ENCODE measurements at places on chromosomes 4 and X. TPM values are rescaled to one million over a fixed set of nuclear protein-coding genes. Genes with fewer than 3 reads are reported as not detected.

WWC2 gene
- 8.1 TPM for total RNA-seq

FGF2 gene
- total RNA-seq, result 0.68 TPM

PLP1 gene
- total RNA-seq, result 6.2 TPM

ITIH6 gene
- total RNA-seq, result not detected

SHROOM2 gene
- total RNA-seq, result 9.9 TPM

- H3K36me3 ChIP-seq, result no peaks in the 10 kb centered on the region
- DNase-seq, result peak; percentile 4
- no peaks in the 10 kb centered on the region for H3K4me1 ChIP-seq
Measured at GRCh38 chrX:12791257-12792228, at the start of gene PRPS2. Gene PRPS2, plus strand, starts transcription at chrX:12791412. Its CDS starts 86 bp downstream, at chrX:12791498.

DNA sequence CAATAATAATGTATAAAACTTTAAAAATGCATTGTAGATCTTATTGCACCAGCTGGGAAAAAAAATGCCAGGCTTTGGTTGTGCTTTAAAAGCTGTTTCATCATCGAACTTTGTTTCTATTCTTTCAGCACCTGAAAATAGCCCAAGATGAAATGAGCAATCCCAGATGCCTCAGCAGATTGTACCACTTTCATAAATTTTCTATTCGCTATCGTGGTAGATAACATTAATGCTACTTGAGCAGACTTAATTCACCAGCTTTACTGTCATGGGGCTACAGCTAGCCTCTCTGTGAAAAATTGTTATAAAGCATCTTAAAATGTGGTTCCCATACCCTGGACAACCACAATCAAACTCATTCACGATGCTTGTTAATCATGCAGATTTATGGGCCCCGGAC, 599.6 kb upstream of the HS3ST1 start:
- no peaks in the 10 kb centered on the region for H3K4me1 ChIP-seq
- H3K27ac ChIP-seq, result no peak overlapping the region
- H3K27me3 ChIP-seq, result no peaks in the 10 kb centered on the region
- no peak for DNase-seq

- H3K27me3 ChIP-seq, result no peaks in the 10 kb centered on the region
- no peak for DNase-seq
- no peaks in the 10 kb centered on the region for H3K36me3 ChIP-seq
- H3K4me1 ChIP-seq, result no peaks in the 10 kb centered on the region
- H3K4me3 ChIP-seq, result no peak overlapping the region
Measured at GRCh38 chrX:44816367-44816766, 27.5 kb upstream of the DUSP21 start.

- DNase-seq, result no peak
- no peaks in the 10 kb centered on the region for H3K4me1 ChIP-seq
- no peak overlapping the region for H3K4me3 ChIP-seq
- no peak overlapping the region for H3K27ac ChIP-seq
Measured at GRCh38 chr4:54898656-54899340, 226.6 kb downstream of the KDR start.

- no peak overlapping the region for H3K27ac ChIP-seq
- no peak for DNase-seq
- peaks cover 71% of the 10 kb centered on the region for H3K36me3 ChIP-seq
- no peaks in the 10 kb centered on the region for H3K27me3 ChIP-seq
- H3K4me1 ChIP-seq, result no peaks in the 10 kb centered on the region
Measured at GRCh38 chr4:2944586-2945526, 18.4 kb downstream of the NOP14 start.

DNA sequence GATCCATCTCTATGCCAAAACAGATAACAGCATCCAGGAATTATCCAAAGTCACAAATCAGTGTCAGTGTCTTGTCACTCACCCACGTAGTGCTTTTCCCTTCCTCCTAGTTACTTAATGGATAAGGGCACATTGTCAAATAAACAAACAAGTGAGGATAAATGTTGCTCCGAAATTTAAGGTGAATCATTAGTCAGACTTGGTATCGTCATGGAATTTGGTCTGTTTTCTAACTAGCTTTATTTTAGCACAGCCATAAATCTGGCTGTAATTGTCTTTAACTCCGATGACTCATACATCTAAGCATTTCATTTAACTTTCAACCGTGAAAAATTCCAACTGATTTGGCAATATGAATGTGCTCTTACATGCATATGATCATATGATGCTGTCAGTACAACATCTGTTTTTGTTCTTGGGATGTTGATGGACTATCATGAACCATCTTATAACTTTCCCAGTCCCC, 83.3 kb downstream of the SNCA start:
- peaks cover 7% of the 10 kb centered on the region for H3K4me1 ChIP-seq
- no peaks in the 10 kb centered on the region for H3K36me3 ChIP-seq
- H3K4me3 ChIP-seq, result no peak overlapping the region
- H3K27me3 ChIP-seq, result no peaks in the 10 kb centered on the region

GRCh38 chr4:38531141-38531727, 132.8 kb upstream of the KLF3 start:
- no peak overlapping the region for H3K27ac ChIP-seq
- no peak overlapping the region for H3K4me3 ChIP-seq
- no peaks in the 10 kb centered on the region for H3K36me3 ChIP-seq
- no peaks in the 10 kb centered on the region for H3K27me3 ChIP-seq
- peaks cover 9% of the 10 kb centered on the region for H3K4me1 ChIP-seq
- DNase-seq, result no peak

GRCh38 chrX:13123857-13124345, 79.5 kb upstream of the FAM9C start:
- H3K36me3 ChIP-seq, result no peaks in the 10 kb centered on the region
- no peaks in the 10 kb centered on the region for H3K4me1 ChIP-seq
- no peaks in the 10 kb centered on the region for H3K27me3 ChIP-seq
- H3K4me3 ChIP-seq, result no peak overlapping the region
- H3K27ac ChIP-seq, result peak overlapping the region; percentile 58

DNA sequence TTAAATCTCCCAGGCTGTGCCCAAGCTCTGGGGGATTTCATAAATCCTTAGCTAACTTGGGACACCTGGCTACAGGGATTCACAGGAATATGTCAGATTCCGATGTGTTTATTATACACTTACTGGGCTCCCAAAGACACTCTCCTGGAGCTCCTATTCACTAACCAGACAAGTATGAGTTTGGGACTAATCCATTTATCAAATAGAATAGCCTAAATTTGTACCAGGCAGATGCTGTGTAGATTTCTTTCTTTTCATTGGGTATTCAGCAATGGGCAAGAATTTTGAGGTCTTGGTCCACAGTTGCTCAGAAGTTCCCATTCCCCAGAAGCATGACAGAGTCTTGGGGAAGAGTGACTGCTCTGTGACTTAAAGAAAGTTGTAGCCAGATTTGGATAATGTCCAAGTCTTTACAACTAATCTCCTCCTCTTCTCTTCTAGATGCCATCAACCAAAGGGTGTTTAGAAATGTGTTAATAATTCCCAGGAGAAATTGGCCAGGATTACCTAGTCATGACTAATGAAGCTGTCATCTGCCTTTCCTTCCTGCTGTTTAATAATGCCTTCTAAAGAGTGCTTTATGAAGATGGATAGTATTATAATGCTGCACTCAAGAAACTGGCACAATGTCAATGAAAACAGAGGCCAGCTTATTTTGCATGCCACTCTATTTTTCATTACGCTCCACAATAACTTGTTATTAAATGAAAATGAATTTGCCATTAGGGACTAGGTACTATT, 120.9 kb downstream of the CHIC2 start:
- H3K4me1 ChIP-seq, result peaks cover 17% of the 10 kb centered on the region
- peaks cover 9% of the 10 kb centered on the region for H3K27me3 ChIP-seq
- no peak for DNase-seq
- no peak overlapping the region for H3K4me3 ChIP-seq

- no peaks in the 10 kb centered on the region for H3K27me3 ChIP-seq
- H3K4me1 ChIP-seq, result no peaks in the 10 kb centered on the region
- H3K4me3 ChIP-seq, result no peak overlapping the region
Measured at GRCh38 chr4:72631296-72631695, 62.3 kb upstream of the ADAMTS3 start.

DNA sequence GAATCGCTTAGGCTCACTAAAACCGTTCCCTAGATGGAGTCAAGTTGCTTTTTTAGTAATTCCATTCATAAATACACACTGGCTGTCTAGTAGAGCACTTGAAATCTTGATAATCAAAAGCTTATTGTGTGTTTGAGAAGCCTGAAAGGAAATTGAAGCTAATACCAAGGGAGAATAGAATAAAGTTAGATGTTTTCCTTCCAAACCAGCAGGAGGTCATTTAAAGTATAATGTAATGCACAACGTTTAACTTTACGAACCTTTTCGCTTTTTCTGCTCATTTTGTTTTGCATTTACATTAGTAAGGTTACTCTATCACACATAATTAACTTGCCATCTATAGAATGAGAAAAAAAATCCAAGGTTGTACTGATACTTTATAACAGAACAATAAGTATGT, 440.9 kb downstream of the NKX6-1 start:
- DNase-seq, result no peak
- no peak overlapping the region for H3K4me3 ChIP-seq
- no peaks in the 10 kb centered on the region for H3K27me3 ChIP-seq
- H3K36me3 ChIP-seq, result no peaks in the 10 kb centered on the region
- H3K27ac ChIP-seq, result no peak overlapping the region

DNA sequence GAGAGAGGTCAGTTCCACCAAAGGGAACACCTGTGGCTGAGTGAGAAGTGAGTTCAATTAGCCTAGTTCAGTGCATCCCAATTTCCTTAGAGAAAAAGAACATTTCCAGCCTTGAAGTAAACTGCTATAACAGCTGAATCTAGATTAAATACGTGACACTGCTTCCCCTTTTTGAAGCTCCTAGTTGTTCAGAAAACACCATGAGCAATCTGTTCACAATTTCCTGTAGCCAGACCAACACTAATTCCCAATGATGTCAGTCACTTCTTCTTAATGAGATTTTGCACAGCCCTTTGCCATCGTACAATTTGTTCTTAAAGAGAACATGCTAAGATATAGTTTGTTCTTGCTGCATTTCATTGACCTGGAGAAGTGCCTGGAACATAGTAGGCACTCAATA, 144.6 kb upstream of the EDNRA start:
- no peak overlapping the region for H3K4me3 ChIP-seq
- no peak overlapping the region for H3K27ac ChIP-seq
- no peaks in the 10 kb centered on the region for H3K4me1 ChIP-seq
- no peaks in the 10 kb centered on the region for H3K36me3 ChIP-seq
- no peak for DNase-seq
- no peaks in the 10 kb centered on the region for H3K27me3 ChIP-seq

DNA sequence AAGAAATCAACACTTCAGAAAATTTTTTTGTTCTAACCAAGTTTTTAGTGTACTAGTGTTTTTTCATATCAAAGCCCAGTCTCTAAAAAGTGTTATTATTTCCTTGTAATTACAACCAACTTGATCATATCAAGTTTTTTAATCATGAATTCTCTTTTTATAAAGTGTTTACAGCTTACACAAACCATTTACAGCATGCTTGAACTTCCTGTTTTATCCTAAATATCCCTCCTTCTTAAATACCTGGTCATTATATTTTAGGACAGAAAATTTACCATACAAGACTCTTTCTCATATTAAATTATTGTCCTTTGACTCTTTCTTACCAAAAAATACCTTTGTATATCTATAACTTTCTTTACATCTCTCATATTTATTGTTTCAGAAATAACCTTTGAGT, 89.4 kb upstream of the NPY2R start:
- H3K27me3 ChIP-seq, result no peaks in the 10 kb centered on the region
- no peak overlapping the region for H3K27ac ChIP-seq
- no peaks in the 10 kb centered on the region for H3K4me1 ChIP-seq
- no peaks in the 10 kb centered on the region for H3K36me3 ChIP-seq
